Suppressor macrophage treated with lipopolysaccharide for 4 hours (primary cell): ENCODE measurements at places on chromosomes 2 and 18.
A peak's percentile ranks its signal among the peaks of the same experiment; 100 is the strongest.

- DNase-seq: peak; percentile 6
Observed at GRCh38 chr2:135664623-135665068, 77.0 kb upstream of the UBXN4 start.

- no peak for DNase-seq
Observed at GRCh38 chr2:9712263-9712662, 81.5 kb upstream of the YWHAQ start.

DNA sequence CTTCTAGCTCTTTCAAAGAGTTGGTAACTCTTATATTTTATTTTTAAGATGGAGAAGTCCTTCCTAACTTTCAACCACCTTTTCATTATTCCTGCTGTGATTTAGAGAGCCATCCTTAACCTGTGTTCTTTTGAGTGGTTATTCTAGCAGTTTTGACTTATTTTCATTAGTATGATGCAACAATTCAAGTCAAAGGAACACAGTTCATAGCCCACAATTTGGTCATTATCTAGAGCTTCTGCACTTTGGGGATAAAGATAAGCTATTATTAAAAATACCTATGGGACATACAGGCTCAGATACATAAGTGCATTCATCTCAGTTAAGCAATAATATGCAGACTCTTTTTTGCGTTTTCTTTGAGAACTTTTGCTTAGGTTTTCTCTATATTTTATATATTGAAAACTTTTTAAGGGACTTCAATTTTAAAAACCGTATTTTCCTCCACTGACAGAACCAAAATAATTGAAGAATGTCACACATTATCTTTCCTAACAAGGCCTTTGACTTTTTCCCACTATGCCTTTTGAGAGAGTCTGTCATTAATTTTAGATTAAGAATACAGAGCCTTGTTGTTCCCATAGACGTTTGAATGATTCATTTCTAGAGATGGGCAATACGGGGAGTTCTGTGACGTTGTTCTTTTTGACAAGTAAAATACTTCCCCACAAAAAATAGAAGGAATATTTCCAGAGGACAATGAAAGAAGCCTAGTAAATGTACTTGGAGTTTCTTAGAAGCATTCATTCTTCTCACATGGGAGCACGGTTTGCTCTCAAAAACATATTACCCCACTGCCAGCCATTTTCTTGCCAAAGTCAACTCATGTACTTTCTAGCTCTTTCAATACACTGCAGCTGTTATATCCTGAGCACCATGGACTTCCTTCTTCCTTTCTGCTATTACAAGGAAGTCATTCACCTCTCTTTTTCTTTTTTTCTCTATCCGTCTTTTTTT, 42.9 kb upstream of the RASGRP3 start:
- no peak for DNase-seq

GRCh38 chr2:23484275-23484674, 99.3 kb downstream of the KLHL29 start:
- DNase-seq: no peak

- no peak for DNase-seq
Observed at GRCh38 chr2:192827735-192828134, 633.0 kb upstream of the TMEFF2 start.

- DNase-seq: no peak
Observed at GRCh38 chr18:621291-622043, 24.7 kb downstream of the CLUL1 start.

DNA sequence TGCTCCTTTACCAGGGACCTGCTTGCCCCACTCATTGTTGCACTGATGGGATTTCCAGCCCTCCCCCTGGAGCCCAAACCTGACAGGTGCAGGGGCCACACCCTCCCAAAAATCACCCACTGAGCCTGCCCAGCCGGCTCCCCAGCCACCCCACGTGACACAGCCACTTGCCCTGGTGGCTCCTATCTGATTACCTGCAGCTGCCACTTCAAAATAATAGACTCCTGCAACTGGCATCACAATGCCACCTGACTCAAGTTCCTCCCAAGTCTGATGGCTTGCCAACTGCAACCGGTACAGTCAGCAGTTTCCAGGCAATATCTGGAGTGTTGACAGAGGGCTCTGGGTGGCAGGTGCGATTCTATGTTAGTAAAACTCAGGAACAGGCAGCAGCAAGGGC, 66.2 kb downstream of the CRACDL start:
- no peak for DNase-seq

DNA sequence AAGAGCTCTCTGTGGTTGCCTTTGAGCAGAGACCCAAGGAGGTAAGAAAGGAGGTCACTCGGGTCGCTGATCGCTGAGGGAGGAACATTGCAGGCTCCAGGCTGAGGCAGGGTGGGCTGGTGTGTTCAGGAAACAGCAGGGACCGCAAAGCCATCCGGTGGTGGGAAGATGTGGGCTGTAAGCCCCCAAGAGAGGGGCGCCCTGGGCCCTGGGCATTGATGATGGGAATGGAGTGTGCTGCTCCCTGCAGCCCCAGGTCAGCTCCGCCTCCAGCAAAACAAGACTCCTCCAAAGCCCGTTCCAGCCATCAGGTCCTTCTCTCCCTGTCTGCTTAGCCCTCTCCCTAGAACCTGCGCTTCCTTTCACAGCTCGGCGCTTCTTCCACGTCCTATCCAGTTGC, 229.7 kb downstream of the KLHL29 start:
- no peak for DNase-seq

- no peak for DNase-seq
Observed at GRCh38 chr2:27255660-27256059, 7.2 kb downstream of the SLC30A3 start.

- DNase-seq: no peak
Observed at GRCh38 chr2:239567786-239568185, 167.0 kb upstream of the HDAC4 start.

- no peak for DNase-seq
Observed at GRCh38 chr2:9556121-9556743, 602 bp upstream of the ADAM17 start.

DNA sequence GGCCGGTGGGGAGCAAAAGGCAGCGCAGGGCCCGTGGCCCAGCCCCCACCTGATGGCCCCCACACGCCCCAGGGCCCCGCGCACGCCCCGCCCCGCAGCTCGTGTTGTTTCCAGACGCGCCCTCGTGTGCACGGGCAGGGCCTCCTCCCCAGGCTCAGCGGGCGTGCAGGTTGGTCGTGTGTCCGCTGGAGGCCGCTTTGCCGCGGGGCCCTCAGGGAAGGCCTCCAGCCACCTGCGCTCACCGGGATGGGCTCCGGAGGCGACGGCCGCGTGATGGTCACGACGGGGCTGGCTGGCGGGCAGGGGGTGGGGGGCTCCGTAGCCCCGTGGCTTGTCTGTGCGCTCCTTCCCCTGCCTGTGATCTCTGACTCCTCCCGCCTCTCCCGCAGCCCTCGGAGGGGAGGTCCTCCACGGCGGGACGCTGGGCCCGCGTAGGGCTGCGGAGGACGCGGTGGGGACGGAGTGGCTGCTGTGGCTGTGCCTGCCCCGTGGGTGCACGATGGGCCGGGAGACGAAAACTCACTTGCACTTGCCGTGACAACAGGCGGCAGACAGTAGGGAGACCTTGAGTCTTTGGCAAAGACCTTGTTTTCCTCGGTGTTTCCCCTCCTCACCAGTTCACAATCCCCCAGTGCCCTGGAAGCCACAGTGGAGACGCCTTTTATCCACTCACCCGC, 67.1 kb downstream of the RTP5 start:
- DNase-seq: no peak

DNA sequence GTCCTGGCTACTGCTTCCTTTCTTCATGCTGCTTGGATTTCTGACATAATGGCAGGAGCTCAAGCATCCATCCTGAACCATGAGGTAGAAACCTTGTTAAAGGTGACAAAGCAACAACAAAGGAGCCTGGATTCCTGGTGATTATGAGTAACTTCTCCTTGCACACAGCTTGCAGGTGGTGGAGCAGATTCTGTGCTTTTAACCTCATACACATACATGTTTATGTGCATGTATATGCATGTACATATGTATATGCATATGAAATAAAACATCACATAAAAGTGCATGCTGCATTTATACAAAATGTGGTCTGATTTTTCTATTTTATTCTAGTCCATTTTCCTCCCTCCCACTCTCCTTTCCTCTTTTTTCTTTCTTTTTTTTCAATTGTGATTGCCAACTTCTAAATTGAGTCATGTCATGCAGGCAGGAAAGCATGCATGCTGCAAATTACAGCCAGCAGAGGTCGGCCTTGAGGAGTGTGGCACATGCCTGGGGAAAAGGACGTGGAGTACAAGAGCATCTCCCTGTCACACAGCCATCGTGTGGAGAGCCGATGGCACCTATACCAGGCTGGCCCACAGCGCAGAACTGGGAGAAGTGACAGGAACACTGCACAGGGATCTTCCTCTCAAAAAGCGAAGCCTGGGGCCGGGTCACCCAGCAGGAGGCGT, 17.9 kb downstream of the LCT start:
- peak; percentile 26 for DNase-seq

DNA sequence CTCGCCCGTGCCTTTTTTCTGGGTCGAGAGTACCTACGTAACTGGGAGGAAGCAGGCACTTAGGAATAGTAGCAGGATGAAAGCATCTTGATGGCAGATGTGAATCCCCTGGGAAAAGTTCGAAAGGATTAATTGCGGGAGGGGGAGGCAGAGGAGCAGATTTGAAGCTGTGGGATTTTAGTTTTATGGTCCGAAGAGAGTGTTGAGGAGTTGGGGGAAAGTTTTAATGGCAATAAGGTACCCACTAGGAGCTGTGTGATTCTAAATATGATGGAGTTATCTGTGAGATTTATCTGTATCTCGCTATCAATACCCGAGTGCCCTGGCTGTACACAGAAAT, 1.1 kb downstream of the AGFG1 start:
- no peak for DNase-seq

- peak; percentile 63 for DNase-seq
Observed at GRCh38 chr2:200944467-200945394, 18.7 kb downstream of the ORC2 start.

GRCh38 chr2:9310798-9311197, 104.2 kb downstream of the ASAP2 start:
- peak; percentile 12 for DNase-seq

DNA sequence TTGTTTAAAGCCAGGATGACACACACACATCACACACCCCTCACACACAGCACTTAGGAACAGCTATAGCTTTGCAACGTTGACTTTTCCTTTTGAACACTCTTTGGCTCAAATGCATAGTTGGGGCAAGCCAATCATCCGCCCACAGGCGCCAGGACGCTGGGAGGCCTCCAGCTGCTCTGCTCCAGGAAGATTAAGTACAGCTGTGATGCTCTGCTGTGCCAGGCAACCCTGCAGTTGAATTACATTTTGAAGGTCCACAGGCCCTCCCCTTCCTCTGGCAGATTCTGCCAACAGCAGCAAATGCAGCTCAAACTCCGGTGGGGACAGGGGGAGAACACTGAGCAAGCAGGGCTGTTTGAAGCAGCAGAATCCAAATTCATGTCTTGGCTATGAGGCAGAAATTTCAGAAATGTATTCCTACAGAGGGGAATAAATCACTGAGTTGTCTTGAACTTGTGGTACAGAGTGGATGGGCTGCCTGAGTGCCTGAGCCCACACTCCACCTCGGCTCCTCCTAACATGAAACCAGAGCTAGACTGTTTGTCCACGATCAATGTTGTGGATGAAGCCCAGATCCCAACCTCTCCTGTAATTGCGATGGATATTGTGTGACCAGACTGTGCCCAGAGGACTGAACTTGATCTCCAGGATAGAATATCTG, 86.5 kb upstream of the PPP1CB start:
- DNase-seq: no peak

DNA sequence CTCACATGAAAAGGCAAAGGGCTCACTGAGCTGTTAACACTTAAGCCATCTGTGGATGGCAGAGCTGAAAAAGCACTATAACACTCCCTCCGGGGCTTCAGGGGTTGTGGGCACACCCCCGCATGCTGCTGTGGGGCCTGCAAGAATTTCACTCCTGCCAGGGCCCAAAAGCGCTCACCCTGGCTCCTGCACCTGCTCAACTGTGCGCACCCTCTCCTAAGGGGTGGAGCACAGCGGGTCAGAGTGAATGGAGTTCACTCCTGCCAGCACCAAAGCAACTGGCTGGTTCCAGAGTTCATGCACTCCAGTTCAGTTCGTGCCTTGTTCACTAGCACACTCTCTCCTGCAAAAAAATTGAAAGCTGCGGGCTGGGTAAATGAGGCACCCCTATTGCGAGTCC, 814.2 kb upstream of the SLC39A10 start:
- no peak for DNase-seq

- DNase-seq: no peak
Observed at GRCh38 chr18:39555496-39555895, 1989.9 kb upstream of the CELF4 start.

DNA sequence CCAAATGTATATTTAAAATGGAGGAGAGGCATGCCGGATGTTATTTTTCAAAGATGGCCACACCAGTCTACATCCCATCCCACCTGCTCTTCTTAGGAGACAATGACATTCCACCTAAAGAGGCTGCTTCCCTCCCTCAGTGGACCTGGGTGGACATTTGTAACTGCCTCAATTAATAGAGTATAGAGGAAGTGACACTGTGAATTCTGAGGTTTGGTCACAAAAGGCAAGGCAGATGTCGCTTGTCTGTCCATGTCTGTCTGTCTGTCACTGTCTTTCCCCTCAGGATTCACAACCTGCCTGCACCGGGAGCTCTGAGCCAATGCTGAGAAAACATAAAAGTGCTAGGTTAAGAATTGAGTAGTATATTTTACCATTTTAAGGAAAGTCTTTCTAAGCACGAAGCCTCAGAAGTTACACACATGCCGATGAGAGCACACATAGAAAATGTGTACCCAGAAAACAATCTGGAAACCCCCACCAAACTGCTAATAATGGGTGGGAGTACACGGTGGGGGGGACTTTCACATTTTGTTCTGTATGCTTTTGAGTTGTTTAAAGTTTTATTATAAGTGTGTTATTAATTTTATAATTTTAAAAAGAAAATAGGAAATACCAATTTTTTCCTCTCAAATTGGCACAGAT, 21.0 kb downstream of the MIB1 start:
- DNase-seq: no peak

DNA sequence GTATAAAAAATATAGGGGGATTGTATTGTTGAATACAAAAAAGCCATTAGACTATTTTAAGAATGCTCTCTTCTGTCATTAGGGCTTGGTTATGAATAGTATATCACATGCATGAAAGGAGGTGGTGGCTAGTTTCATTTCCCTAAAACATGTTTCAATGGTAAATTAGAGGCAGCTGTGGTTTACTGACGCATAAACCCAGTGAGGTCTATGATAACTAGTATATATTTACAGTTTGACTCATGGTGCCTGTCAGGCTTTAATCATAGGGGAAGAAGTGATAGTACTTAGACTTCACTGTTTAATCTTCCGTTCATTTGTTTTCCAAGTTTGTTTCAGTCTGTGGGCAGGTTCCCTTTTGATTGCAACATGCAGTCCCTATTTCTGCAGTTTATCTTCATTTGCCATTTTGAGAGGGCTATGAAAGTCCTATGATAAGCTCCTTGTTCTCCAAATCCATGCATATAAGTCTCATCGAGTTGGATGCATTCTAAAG, 55.1 kb upstream of the MAP4K3 start:
- DNase-seq: peak; percentile 96

- DNase-seq: no peak
Observed at GRCh38 chr2:174328114-174328960, 6.4 kb upstream of the SP9 start.

DNA sequence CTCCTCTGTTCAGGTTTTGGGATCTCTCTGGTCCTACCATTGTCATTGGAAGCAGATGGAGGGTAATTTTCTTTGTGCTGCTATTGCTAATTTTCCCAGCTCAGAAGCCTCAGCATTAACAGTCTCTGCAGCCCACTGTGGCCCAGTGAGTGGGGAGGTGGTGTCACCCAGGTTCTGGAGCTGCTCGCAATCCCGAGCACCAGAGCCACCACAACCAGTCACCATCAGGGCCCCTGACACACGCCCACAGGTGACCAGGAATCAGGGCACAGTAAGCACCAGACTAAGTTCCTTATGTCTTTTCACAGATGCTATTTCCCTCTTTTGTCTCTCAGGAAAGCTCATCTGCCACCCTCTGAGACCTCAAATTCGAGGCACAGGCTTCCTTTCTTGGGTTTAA, 87.9 kb downstream of the SEPTIN10 start:
- no peak for DNase-seq
